Right kidney (tissue), 9 donors: ENCODE measurements at places on chromosomes 3 and 15.

DNA sequence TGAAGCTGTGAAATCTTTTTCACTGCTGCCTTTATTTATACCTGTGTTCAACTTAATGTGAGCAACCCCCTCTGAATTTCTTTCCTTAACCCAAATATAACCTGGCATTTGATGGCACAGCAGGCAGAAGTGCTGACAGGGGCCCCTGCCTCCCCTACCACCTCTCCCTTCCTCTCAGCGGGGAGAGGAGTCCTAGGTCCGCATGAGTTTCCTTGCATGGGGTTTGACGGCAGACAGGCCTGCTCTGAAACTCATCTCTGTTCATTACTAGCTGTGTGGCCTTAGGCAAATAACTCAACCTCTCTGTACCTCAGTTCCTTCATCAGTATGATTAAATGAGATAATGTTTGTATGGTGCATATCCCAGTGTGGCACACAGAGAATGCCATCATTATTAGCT, 79.7 kb downstream of the SEC22A start:
- DNase-seq = no peak

- no peak for DNase-seq
These were observed 44.0 kb downstream of the KBTBD12 start for GRCh38 chr3:127959041-127959440.

GRCh38 chr3:194560047-194560446, 73.2 kb downstream of the TMEM44 start:
- no peak for DNase-seq

DNA sequence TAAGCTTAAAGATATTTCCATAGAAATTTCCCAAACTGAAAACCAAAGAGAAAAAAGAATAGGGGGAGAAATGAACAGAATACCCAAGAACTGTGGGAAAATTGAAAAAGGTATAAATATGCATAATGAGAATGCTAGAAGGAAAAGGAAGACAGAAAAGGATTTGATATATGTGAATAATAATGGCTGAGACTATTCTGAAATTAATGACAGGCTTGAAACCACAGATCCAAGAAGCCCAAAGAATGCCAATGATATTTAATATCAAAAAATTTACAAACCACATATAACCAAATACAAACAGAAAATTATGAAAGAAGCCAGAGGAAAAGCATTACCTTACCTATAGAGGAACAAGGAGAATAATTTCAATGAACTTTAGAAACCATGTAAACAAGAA, 153.0 kb downstream of the ANXA2 start:
- DNase-seq = no peak

DNA sequence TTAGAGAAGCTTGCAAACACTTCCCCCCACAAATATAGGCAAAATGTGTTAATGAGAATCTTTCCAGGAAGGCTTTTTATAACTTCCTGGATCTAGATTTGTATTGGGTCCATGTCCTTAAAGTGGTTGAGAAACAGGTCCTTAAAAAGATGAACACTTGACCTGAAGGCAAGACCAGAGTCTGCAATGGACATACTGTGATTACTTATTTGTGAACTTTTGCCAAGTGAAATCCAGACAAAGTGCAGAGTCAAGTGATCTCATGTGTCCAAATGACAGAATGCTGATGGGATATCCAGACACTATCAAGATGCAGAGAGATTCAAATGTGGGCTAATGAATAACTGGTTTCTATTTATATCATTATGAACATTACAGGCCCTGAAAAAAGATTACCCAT, 43.8 kb downstream of the FRMD4B start:
- no peak for DNase-seq

DNA sequence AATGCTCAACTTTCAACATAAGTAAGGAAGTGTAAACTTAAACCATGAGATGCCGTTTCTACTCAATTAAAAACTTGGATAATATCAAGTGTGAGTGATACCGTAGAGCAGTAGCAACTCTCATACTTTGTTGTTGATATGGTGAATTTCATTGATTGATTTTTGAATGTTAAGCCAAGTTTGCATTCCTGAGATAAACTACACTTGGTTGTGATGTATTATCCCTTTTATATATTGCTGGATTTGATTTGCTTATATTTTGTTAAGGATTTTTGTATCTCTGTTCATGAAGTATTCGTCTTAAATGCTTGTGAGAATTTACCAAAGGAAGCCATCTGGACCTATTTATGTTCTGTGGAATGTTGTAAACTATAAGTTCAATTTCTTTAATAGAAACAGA, 21.7 kb downstream of the SLMAP start:
- no peak for DNase-seq

GRCh38 chr3:74515451-74515850, 99.0 kb downstream of the CNTN3 start:
- DNase-seq = no peak
